Adipocyte (in vitro differentiated cells): ENCODE measurements at places on chromosomes 3 and 15.
A peak's percentile ranks its signal among the peaks of the same experiment; 100 is the strongest.

- peak; percentile 43 for DNase-seq
Observed at GRCh38 chr3:13461169-13462124, 18.7 kb upstream of the HDAC11 start.

- DNase-seq: no peak
Observed at GRCh38 chr3:31529421-31529820, 3.3 kb upstream of the STT3B start.

DNA sequence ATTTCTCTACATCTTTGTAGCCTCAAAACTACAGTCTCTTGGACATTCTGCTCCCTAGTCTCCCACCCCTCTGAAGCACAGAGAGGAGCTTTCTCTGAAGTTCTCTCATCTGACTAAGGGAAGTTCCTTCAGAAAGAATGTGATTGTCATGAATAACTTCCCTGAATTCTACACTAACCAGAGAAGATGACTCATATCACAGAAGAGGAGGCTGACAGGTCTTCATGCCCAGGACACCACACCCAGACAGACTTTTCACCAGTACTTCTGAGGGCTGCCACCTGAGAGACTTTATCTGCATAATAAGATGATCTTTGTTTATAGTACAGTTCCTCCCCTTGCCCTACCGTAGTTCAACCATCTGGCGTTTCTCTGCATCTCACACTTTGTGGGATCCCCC, 52.8 kb downstream of the CDIN1 start:
- peak; percentile 32 for DNase-seq

DNA sequence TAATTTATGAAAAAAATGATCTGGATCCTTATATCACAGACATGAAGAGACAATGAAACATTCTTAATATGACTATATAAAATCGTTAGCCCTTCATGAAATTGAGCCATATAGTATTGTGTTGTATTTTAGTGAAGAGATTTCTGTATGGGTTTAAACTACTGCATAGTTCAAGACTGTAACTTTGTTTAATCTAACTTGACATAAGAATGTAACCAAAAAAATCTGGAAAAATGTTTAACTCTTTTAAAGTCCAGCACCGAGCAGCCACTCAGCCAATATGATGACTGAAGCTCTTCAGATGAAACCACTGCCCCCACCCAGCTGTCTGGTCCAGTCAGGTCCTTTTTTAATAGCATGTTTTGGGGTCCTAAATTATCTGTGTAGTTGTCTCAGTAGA, 4.9 kb downstream of the NANOGP8 start:
- DNase-seq: peak; percentile 54

DNA sequence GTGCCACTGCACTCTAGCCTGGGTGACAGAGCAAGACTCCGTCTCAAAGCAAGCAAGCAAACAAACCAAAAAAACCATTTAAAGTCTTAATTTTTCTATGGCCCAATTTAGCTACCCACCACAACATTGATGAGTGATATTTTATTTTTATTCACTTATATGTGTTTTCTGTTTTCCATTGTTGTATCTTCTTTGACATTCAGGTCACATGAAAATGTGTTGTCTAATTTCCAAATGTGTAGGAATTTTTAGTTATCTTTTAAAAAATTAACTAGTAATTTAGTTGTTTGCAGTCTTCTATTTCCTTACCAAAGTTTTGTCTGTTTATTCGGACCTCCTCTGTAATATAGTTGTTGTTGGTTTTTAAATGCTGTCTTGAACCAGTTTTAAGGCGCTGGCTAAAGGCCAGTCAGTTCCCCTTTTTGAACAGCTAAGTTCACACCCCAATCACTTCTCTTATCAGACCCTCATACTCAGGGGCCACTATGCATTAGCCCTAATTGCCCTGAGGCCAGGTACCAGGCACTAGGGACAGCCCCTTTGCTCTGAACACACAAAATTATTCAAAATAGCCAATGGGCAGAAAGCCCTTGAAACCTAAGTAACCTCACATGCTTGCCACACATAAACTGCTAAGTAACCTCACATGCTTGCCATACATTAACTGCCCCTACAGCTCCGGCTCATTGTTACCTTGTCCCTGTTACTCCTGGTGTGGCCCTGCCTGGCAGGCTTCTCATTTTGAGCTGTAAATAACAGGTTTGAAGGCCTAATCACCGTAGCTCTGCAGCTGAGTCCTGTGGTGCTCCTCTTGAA, 4.3 kb upstream of the CCR4 start:
- no peak for DNase-seq

GRCh38 chr15:33852570-33852969, 115.7 kb upstream of the CHRM5 start:
- DNase-seq: peak; percentile 27

DNA sequence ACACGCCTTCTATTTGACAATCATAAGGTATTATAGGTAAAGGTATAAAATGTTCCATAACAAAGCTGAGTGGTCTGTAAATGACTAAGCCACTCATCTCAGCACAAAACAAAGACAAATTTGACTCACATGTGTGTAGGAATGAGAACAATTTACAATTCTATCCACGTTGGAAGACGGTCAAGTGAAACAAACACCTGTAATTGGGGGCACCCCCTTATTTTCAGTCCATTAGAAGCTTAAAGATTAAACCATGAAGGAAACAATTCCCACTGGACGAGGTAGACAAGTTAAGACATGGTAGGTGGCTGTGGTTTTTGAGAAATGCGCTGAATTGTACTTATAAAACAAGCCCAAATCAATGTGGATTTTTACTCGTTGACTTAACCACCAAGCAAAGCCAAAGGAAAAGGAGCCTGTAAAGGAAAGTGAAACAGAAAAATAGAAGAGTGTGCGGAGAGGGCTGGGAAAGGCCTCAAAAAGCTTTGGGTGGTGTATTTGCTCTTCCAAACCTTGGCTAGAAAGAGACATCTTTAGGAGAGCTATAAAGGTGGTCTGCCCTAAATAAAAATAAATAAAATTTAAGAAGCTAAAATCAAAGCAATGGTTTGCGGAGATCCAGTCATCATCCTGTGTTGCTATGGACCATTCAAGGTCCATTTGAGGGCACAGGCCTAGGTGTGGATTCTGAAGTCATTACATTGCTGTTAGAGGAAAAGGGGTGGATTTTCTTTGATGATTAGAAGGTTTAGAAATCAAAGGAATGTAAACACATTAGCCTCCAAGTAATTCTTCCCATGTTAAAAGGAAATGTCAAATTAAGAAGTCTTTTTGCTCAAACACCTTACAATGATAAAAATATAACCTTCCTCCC, 135.0 kb downstream of the TFG start:
- no peak for DNase-seq

DNA sequence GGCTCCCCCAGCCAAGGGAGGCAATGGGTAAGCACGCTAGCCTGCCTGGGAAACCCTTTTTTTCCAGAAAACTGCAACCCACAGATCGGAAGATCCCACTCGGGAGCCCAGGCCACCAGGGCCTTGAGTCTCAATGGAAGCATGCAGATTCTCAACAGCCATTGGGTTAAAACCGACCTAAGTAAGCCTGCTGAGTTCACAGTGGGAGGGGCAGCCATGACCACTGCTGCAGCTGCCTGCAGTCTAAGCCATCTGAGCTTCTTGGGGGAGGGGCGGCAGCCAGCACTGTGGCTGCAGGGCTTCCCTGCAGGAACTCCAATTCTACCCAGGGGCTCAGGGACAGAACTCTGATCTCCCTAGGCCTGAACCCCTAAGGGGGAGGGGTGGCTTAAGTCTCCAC, 82.0 kb downstream of the DPPA2 start:
- no peak for DNase-seq

- no peak for DNase-seq
Observed at GRCh38 chr15:93060336-93061248, 28.4 kb downstream of the RGMA start.

DNA sequence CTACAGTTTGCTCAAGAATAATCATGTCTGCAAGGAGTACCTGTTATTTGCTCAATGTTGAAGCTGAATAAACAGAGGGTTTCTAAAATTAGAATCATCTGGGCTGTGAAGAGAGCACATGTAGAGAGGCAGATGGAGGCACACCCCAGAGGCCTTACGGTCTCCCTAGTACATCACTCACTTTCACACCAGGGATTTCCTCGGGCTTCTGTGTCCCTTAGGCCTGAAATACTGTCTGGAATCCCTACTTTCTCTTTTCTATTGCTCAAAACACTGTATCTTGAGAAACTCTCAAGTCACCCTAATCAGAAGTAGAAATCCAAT, 473.7 kb upstream of the ROBO2 start:
- DNase-seq: no peak

- no peak for DNase-seq
Observed at GRCh38 chr3:75395580-75396315, 268.4 kb upstream of the FRG2C start.

GRCh38 chr15:40894681-40895448, 615 bp downstream of the VPS18 start:
- peak; percentile 92 for DNase-seq

DNA sequence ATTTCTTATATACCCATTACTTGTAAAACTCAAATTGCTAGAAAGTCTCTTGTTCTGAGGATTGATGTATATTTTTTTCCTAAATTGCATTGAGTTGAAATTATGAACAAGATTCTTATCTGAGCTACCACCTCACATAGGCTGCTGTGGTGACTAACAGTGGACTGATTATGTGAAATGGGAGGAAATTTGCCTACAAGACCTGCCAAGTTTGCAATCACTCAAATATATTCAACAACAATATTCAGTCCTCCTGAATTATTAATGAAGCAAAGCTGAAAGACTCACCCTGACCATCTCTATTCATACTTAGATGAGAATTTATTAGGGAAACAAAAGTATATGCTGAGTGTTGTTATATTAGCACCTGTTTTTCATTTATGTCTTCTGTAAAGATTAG, 412.6 kb upstream of the SEMA6D start:
- DNase-seq: no peak

DNA sequence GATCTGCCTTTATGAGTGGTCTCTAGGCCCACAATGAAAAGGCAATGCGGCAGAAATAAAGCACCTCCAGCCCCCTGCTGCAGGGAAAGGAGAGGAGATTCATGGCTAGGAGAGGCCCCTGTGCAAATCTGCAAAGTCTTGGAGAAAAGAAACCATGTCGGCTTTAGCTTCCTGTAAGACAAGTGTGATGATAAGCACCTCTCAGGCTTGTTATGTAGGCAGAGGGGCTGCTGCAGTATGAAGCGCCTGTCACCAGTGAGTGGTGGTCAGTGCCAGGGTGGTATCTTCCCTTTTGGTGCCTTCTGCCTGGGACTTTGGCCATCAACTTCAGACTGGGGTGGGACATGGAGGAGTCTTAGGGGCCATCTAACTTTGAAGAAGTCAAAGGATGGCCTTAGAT, 59.2 kb upstream of the ARHGEF3 start:
- DNase-seq: no peak

GRCh38 chr15:72599855-72600464, 54.5 kb upstream of the GOLGA6B start:
- DNase-seq: peak; percentile 79

GRCh38 chr15:98625614-98626013, 22.7 kb upstream of the IGF1R start:
- DNase-seq: no peak

DNA sequence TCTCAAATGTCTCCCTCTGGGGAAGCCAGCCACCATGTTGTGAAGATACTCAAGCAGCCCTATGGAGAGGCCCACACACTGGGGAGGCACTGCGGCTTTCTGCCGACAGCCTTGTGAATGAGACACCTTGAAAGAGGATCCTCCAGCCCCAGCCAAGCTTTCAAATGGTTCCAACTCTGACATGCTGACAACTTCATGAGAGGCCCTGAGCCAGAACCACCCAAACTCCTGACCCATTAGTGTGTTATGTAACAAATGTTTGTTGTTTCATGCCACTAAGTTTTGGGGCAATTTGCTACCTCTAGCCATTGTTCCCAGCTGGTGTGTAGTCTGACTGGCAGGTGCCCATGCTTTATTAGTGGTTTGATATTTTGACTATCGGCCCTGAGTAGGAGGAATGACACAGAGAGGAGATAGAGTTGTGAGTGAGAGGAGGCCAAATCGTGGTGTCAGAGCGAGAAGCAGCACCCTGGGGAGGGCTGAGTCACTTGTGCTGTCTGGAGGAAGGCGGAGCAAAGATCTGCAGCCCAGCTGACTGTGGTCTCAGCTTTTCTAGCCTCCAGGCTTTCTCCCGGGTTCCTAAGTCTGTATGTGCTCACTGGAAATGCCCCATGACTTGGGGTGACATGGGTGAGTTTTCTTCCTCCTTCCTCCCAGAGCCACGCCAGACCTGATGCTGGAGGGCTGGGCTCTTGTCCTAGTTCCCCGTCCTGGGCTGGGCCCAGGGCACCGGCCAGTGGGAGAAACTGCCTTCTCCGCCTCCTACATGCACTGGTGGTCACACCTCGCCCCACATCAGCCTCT, 56.7 kb upstream of the BLM start:
- peak; percentile 91 for DNase-seq

GRCh38 chr3:73511571-73512525, 112.9 kb downstream of the PDZRN3 start:
- DNase-seq: no peak

DNA sequence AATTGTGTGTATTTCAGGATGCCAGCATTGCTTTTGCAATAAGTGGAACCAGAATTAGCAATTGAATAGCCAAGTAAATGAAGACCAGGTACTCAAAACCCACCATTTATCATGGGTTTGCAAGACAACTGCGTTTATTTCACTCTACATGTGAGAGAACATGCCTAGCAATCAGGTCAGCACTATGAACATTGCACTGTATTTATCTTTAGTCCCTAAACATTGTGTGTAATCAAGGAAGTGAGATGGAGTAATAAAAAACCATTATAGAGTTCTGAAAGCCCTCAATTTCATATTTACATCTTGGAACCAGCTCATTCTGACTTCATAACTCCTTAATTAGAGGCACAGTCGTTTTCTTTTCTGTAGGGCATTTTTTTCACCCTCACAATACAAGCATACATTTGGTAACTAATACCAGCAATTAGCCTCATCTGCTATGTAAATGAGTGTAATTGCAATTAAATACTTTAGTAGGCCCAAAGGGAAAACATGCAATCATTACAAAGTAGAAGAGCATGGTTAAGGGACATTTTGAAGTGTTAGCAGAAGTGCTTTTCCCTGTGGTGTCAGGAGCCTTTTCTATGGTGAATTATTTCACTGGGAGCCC, 153.1 kb upstream of the DPH6 start:
- no peak for DNase-seq

DNA sequence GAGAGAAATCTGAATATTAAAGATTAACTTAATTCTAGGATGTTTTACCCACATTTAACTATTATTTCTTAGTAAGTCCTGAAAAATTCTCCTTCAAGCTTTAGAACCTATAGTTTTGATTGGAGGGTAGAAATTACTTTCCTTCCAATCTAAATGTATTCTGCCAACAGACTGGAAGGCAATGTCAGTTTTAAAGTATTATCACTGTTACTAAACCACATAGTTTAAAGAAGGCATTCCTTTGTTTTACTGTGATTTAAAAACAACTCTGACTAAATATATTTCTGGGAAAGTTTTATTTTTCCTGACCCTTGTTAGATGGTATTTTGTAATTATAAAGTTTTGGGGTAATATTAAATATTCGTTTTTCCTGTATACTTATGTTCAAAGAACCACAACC, 382.5 kb downstream of the TBC1D5 start:
- DNase-seq: peak; percentile 25

GRCh38 chr3:69776289-69776688, 37.0 kb downstream of the MITF start:
- no peak for DNase-seq
